ENCODE measurements at places on chromosomes 2 and 18.

DNA sequence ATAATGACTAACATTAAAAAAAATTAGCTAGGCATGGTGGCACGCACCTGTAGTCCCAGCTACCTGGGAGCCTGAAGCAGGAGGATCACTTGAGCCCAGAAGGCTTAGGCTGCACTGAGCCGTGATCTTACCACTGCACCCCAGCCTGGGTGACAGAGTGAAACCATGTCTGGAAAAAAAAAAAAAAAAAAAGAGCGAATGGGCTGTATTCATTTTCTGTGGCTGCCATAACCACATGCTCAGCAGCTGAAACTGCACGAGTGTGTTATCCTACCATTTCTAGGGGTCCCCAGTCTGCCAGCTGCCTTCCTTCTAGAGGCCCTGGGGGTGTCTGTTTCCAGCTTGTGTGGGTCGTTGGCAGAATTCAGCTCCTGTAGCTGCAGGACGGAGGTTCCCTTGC is 247.8 kb downstream of the EIPR1 start:
- DNase-seq: no peak

GRCh38 chr2:10126632-10127026 is 4.1 kb downstream of the RRM2 start:
- no peak for DNase-seq

GRCh38 chr2:50955081-50955480 is 76.9 kb downstream of the NRXN1 start:
- DNase-seq: no peak

DNA sequence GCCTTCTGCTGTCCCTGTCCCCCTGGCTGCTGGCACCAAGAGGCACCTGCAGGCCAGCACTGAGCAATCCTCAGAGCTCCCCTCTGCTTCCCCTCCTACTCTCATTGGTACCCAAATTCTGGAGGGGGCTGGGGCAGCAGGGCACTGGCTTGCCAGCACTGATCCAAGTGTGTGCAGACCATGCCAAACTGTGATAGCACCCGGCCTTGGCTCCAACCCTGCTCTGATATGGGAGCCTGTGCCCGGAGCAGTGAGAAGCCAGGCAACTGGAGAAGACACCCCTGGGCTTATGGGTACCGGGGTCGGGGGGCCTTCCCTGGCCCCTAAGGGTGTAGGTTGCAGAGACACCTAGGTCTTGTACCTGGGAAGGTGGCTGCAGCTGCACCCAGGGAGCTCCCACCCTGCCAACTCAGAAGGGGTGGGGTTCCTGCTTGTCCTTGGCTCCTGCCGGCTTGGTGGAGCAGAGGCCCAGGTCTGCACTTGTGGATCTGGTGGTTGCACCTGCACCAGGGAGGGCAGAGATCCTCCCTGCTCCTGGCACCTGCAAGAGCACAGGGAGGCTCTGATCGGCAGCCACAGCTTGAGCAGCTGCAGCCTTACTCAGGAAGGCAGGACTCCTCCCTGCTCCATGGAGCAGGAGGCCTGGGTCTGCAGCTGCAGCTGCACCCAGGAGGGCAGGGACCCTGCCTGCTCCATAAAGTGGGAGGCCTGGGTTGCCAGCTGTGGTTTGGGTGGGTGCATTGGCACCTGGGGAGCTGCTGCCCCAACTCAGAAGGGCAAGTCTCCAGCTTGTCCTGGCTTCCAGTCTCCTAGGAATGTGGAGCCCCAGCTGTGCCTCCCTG is 96.3 kb downstream of the BCL2L11 start:
- no peak for DNase-seq

DNA sequence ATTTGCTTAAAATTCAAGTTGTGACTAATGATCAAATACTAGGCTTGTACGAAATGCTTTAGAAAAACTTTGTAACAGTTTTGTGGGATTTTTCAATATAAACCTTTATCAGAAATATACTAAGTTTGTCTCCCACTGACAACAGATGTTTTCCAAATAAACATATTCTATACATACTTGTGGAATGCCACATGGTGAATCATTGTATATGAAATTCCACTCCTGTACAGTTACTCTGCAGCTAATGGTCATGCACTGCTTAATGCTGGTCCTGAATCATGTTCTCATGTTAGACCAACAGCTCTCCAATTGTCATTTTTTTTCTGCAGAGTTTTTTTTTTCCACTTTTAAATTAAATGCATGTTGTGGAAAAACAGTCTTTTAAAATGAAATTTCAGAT is 90.1 kb downstream of the DPP4 start:
- DNase-seq: no peak

DNA sequence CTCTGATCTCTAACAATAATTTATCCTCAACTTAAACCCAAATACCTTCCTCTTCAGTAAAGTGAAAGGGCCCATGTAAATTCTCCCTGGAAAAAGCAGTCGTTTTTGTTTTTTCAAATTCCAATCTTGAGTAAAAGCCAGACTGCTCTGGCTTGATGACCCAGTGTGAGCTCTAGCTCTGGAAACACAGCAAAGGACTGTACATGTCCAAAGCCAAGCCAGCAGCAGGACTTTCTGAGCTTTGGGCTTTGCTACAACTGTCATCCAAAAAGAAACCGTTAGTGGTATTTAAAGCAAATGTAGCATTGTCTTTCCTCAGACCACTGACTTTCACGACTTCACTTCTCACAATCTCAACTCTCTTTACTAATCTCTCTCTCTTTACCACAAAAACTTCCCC is 25.4 kb downstream of the SH3YL1 start:
- no peak for DNase-seq

GRCh38 chr2:18518116-18519111 is 42.0 kb downstream of the RDH14 start:
- DNase-seq: no peak

DNA sequence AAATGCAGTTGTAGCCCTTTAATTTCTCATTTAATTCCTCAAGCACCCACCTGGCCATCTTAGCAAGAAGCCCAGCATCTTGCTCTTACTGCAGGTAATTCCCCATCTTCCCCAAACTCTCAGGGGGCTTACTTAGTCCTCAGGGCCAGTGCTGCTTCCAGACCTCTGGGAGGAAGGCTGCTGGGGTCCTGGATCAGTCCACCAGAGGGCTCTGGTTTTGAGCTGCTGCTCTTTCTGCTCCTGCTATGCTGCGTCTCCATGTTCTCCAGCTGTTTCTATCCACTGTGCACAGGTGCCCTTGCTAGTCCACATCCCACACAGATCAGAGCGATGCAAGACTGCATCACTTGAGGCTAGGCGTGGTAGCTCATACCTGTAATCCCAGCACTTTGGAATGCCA is 34.5 kb upstream of the TMEM87B start:
- DNase-seq: no peak

DNA sequence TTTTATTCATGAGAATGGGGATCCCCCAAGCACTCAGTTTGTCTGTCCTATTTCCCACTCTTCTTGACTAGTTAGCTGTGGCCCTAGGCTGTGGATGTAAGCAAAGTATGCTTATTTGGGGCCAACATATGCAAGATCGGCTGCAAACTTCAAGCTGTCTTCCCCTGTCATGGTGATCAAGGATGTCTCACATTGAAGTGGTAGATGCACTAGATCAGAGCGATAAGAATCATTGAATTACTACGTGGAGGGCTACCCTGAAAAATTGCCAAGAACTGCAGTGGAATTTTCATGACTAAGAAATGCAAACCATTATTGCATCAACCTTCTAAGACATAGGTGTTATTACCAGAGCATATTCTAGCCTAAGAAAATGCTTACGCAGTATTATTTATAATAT is 527.4 kb downstream of the RNF144A start:
- no peak for DNase-seq

DNA sequence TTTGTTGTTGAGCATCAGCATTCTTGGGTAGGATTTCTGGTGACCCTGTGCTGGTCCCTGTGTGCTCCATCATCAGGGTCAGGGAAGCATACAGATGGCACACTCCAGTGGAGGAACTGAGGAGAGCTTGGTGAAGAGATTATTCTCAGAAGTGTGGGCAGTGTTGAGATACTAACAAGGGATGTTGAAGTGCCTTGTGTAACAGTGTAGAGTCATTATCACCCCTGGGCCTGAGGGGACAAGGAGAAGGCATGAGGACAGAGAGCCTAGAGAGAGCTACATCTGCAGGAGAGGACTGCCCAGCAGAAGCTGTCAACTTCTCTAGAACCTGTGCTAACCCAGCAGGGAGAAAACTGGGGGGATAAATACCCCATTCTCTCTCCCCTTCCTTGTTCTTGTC is 189.0 kb downstream of the PLCL1 start:
- DNase-seq: no peak

- DNase-seq: no peak
Observed at GRCh38 chr2:238173692-238174091, 14.9 kb downstream of the ERFE start.

DNA sequence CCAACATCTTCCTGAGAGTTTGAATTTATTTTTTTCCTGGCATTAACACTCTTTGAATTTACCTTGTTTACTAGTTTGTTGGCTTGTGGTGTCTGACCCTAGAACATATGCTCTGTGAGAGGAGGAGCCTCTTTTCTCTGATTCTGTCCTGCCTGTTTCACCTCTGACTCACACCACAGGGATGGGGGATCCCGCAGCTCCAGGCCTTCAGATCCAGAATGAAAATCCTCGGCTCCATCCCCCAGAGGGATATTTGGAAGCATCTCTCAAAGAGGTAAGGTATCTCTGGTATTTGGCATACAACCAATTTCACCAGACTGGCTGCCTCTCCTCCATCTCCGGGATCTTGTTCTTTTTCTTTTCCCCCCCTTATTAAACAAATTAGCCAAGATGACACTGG is 104.7 kb downstream of the GPR39 start:
- DNase-seq: no peak

DNA sequence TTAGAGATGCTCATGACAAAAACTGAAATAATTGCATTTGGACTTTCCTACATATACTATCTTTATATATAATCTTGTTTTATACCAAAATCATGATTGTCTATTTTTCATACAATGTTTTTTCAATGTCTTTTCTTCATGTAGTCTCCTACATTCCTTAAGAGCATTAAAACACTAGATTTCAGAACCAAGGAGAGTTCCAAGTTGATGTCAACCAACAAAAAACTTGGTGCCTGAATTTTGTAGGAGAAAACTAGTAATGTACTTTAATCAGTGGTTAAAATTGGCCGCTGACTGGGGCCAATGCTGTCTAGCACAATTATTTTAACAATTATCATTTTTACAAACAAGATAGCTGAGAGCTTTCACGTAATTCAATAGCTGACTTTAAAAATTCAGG is 678.8 kb downstream of the DCC start:
- no peak for DNase-seq

- no peak for DNase-seq
Observed at GRCh38 chr2:71045865-71046548, 22.4 kb upstream of the NAGK start.

GRCh38 chr2:177169810-177170514 is 42.6 kb upstream of the HNRNPA3 start:
- no peak for DNase-seq

DNA sequence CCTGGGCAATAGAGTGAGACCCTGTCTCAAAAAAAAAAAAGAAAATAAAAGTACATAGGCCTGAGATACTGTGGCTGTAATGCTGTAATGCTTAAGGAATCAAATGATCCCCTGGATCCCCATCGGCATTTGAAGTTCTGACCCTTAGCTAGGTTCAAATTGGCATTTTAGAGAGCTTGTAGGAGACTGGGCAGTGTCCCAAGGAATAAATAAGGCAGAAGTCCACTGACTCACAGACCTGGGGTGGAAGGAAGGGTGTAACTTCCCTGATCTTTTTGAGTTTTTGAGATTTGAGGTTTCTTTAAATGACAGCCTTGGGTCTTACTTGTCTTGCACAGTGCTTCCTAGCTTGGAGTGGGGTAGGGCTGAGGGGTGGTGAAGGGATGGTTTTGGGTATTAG is 553.7 kb downstream of the SLC4A3 start:
- DNase-seq: no peak

- DNase-seq: no peak
Observed at GRCh38 chr18:24248359-24248758, 109.5 kb downstream of the CABYR start.

Data from mesothelial cell of epicardium (in vitro differentiated cells).